ENCODE measurements at places on chromosomes 3 and 15.

GRCh38 chr3:98797905-98798304 lies 34.8 kb downstream of the ST3GAL6 start:
- no peak for DNase-seq

GRCh38 chr15:69074001-69074842 lies 59.7 kb downstream of the NOX5 start:
- no peak for DNase-seq

- DNase-seq = no peak
Observed at GRCh38 chr3:24086206-24086605, 141.1 kb downstream of the NR1D2 start.

GRCh38 chr3:69749461-69749860 lies 10.2 kb downstream of the MITF start:
- no peak for DNase-seq

- no peak for DNase-seq
Observed at GRCh38 chr3:157746391-157746790, 243.2 kb upstream of the VEPH1 start.

- DNase-seq = no peak
Observed at GRCh38 chr3:9704347-9705322, 1.0 kb downstream of the CPNE9 start.

DNA sequence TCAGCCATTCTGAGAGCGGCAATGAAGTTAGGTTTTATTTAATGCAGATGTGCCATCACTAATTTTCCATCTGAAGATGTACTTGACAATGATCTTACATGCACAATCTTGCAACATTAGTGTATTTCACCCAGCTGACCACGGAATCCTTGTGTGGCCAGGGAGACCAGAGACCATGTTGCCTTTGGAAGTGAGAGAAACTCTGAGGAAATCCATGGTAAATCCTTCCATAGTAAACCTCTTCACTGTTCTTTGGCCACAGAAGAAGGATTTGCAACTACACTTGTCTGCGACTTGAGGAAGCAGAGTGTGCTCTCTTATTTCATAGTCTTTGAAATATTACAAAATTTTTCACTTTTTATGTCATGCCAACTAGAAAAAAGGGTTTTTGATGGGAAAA lies 128.4 kb upstream of the IGSF10 start:
- DNase-seq = no peak

DNA sequence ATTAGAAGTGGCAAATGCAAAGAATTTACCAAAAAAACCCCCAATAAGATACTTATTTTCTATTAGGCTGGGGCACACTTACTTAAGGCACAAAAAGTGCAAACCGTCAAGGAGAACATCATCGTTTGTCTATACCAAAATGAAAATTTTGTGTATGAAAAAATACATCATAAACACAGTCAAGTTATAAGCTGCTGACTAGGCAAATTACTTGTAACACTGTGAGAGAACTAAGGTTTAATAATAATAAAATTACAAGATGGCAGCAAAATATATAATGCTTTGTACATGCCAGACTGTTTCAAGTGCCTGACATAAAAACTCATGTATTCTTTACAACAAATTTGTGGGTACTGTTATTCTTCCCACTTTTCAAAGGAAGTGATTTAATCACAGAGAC lies 297.2 kb upstream of the CRBN start:
- no peak for DNase-seq

GRCh38 chr15:74315626-74316025 lies 51.8 kb downstream of the CYP11A1 start:
- peak; percentile 60 for DNase-seq

- DNase-seq = no peak
Observed at GRCh38 chr15:47718497-47719437, 1.5 kb downstream of the SEMA6D start.

- no peak for DNase-seq
Observed at GRCh38 chr3:9247361-9247940, 2.0 kb downstream of the SRGAP3 start.

- no peak for DNase-seq
Observed at GRCh38 chr3:168532135-168532534, 436.4 kb upstream of the GOLIM4 start.

DNA sequence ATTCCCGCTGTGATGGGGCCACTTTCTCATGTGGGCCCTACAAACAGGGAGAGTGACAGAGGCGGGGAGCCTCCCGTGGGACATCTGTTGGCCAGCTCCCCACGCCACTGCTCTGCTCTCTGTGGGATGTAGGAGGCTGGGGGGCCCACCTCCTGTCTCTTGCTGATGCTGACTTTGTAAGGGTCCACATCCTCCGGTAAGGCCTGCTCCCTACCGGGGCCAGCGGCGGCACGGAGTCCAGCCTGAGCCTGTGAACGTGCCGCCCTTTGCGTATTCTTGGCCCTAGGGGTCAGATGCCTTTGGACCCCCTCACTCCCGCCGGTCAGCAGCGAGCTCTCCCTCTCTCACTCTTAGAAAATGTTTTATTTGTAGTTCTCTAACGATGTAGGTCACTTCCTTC lies 153.2 kb downstream of the LRRC28 start:
- DNase-seq = no peak

GRCh38 chr15:39495871-39496840 lies 84.7 kb upstream of the THBS1 start:
- DNase-seq = no peak

DNA sequence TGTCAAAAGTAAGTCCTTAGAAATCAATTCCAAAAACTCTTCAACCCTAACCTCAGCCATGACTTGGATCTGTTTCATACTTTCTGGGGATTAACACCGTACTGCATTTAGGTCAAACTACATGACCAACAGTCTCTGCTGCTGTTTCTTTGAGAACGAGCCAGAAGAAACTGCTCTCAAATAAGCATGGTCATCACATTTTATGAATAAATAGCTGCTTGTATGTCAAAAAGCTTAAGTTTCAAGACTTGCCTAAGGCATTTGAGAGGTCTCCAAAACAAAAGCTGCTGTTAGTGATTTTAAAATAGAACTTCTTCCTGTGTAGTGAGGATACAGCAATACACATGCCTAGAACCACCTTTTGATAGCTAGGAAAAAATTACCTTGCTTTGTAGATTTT lies 166.3 kb upstream of the CHRM5 start:
- no peak for DNase-seq

GRCh38 chr3:170352936-170353335 lies 4.6 kb upstream of the SKIL start:
- DNase-seq = no peak
